ENCODE measurements at places on chromosomes 3 and 15.

- no peak for DNase-seq
Measured at GRCh38 chr3:3089017-3089416, 21.2 kb downstream of the IL5RA start.

DNA sequence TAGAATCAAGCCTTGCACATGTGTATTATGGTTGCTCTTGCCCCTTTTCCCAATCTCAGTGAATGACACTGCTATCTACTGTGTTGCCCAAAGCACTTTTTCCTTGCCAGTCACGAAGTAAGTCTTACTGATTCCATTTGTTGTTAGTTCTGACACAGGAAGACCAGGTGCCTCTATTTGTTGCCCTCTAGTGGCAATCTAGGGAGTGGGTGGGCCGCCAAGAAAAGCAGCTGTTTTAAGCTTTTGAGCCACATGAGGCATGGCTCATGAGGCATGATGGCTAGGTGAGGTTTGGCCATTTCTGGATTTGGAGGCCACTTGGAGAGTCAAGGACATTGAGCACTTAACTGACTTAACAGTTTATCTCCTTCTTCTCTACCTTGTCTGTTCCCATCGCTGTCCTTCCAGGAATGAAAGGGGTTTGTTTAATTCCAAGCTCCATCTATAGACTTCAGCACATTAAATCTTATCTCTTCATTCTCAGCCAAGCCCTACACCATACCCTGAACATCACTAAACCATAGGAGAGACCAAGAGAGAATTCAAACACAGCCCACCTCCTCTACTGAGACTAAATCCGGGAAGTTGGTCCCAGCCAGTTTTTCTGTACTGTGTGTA lies 103.1 kb downstream of the HCN4 start:
- DNase-seq, result peak; percentile 67

DNA sequence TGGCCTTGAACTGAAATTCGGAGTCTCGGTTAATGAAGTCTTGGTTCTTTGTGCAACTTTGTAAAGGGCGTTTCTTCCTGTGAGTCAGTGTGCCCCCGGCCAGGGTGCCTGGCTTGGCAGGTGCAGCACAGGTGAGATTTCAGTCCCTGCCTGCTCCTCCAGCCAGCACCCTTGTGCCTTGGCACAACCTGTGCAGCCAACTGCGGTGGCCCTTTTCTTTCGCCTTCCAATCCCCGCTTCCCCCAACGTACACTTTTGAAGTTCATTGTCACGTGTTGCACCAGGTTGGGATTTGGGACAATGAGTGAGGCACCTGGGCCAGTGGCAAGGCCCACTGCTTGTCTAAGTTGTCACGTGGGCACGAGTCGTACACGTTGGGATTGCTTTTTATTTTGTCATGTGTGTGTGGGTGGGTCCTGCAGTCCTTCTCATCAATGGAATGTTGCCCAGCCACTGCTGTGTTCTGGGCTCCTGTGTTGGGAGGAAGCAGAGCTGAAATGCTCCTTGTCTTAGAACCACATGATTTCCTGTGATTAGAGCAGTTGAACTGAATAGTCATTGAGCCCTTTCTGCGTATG lies 242.9 kb upstream of the BHLHE40 start:
- peak; percentile 62 for DNase-seq

DNA sequence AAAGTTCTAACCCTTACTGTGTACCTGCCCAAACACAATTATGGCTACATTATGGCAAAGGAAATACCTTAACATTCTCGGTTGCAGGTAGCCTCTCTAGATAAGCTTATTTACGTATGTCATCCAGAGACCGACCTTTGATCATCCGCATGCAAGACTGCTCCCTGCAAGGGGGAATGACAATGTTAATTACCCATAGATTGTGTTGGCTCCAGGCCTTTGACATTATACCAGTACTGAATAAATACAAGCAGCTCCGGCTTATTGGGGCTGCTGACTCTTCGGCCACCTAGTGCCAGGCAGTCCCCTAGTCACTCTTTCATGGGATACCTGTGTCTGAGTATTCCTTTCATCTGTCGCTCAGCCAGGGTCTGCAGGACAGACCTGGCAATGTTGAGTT lies 223.5 kb downstream of the DTWD1 start:
- DNase-seq, result no peak

DNA sequence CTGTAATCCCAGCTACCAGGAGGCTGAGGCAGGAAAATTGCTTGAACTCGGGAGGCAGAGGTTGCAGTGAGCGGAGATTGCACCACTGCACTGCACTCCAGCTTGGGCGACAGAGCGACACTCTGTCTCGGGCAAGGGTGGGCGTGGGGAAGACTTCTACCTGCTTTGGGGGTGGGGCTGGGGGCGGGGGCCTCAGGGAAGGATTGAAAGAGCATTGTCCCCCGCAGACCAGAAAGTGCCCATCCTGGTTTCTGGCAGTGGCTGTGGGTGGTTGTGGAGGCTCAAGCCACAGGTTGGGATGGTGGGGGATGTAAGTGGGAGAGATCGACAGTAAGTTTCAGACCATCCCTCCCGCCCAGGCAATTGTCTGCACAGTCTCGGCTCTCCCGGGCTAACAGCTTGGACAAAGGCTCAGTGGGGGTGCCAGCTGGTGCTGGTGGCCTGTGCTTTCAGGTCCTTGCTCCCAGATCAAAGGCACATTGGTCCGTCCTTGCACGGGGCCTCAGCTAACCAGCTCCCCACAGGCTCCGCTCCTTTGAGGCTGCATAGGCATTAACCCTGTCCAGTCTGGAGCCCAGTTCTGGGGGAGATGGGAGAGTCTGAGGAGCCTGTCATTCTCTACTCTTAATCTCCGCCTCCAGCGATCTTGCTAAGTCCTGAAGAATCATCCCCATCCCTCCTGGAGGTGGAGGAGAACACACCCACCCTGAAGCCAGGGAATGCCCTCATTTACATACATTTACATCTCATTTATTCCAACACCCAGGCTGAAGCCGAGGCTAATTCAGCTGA lies 8.6 kb downstream of the SCN5A start:
- DNase-seq, result no peak

- DNase-seq, result no peak
Measured at GRCh38 chr15:57767481-57767880, 61.0 kb downstream of the POLR2M start.

GRCh38 chr15:101024073-101024695 lies 105.0 kb downstream of the LRRK1 start:
- DNase-seq, result no peak
